ENCODE measurements at places on chromosomes 5 and 9.
A peak's percentile ranks its signal among the peaks of the same experiment; 100 is the strongest.

DNA sequence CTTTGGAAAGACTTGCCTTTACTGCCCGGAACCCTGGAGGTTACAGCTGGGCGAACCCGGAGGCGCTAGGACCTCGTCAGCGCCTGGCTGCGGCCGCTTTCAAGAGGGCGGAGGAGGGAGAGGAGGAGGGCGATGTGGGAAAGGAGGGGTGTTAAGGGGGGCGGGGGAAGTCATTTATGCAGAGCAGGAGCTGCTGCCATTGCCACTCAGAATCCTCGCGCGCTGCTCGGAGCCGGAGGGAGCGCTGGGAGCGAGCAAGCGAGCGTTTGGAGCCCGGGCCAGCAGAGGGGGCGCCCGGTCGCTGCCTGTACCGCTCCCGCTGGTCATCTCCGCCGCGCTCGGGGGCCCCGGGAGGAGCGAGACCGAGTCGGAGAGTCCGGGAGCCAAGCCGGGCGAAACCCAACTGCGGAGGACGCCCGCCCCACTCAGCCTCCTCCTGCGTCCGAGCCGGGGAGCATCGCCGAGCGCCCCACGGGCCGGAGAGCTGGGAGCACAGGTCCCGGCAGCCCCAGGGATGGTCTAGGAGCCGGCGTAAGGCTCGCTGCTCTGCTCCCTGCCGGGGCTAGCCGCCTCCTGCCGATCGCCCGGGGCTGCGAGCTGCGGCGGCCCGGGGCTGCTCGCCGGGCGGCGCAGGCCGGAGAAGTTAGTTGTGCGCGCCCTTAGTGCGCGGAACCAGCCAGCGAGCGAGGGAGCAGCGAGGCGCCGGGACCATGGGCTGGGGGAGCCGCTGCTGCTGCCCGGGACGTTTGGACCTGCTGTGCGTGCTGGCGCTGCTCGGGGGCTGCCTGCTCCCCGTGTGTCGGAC is at the start of gene PCSK5:
Gene PCSK5 (plus strand): TSS at position 202 of the 805 bp plus-strand sequence. CDS start 509 bp downstream, at position 711.
- peak; percentile 83 for DNase-seq

DNA sequence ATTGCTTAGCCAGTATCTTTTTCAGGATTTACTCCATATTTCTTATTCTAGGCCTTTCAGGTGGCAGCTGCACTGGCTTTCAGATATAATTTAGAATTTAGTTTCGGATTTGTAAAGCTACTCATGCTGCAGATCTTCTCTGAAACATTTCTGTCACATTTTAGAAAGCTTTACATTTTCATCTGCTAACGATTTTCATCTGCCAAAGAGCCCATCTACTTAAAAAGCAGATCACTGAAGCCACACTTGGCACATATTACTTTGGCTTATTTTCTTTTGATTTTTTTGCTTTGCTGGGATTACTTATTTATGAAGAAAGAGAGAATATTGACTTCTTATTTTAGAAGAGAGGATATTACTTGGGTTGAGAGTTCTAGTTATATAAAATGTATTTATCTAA is 98.2 kb downstream of the GHR start:
- no peak for DNase-seq

DNA sequence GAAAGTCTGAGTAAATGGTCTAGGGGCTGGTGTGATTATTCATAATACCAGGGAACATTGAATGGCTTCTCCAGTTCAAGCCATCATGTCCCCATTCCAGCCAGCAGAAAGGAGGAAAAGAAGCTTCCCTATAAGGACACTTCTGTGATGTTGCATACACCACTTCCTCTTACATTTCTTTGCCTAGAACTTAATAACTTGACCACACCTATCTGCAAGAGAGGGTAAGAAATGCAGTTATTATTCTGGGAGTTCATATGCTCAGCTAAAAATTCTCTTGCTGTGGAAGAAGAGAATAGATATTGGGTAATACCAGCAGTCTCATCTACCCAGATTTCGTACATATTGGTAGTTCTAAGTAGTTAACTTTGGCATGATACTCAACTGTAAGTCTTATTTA is 166.1 kb downstream of the SLC28A3 start:
- DNase-seq = no peak

DNA sequence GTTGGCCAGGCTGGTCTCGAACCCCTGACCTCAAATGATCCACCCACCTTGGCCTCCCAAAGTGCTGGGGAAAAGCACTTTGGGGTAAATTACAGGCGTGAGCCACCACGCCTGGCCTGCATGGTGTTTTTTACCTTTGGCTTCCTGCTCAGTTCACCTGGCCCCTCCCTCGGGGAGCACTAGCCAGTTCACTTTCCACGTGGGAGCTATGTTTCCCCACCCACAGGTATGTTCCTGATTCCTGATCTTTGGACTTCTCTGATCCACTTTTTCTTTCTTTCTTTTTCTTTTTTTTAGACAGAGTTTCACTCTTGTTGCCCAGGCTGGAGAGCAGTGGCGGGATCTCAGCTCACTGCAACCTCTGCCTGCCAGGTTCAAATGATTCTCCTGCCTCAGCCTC is 15.8 kb downstream of the DAB2IP start:
- DNase-seq = no peak

- no peak for DNase-seq
Measured at GRCh38 chr5:180170810-180171567, 38.0 kb downstream of the RASGEF1C start.

- DNase-seq = no peak
Measured at GRCh38 chr5:121885630-121886029, 33.9 kb downstream of the FTMT start.

- no peak for DNase-seq
Measured at GRCh38 chr5:176644294-176644693, 3.0 kb upstream of the TSPAN17 start.

- no peak for DNase-seq
Measured at GRCh38 chr5:36861871-36862270, 14.7 kb upstream of the NIPBL start.

DNA sequence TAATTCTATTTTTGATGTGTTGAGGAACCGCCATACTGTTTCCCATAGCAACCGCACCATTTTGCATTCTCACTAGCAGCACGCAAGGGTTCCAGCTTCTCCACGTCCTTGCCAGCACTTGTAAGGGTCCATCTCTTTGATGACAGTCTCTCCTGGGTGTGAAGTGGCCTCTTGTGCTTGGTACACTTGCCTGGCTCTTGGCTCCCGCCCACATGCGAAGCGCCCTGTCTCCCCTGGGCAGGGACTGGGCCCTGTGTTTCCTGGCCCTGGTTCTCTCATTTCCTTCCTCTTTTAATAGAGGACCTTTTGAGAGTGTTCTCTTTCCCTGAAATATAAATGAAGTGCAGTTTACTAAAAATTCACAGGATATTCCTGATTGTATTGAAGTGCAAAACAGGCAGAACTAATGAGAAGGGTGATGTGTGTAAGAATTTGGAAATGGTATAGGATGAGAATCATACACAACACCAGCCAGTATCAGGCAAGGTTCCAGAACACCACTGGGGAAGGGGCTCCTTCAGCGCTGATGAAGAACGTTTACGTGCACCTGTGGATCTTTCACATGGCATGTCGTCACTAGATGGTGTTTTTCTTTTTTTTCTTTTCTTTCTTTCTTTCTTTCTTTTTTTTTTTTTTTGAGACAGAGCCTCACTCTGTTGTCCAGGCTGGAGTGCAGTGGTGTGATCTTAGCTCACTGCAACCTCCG is 73.0 kb downstream of the EHMT1 start:
- DNase-seq = no peak

DNA sequence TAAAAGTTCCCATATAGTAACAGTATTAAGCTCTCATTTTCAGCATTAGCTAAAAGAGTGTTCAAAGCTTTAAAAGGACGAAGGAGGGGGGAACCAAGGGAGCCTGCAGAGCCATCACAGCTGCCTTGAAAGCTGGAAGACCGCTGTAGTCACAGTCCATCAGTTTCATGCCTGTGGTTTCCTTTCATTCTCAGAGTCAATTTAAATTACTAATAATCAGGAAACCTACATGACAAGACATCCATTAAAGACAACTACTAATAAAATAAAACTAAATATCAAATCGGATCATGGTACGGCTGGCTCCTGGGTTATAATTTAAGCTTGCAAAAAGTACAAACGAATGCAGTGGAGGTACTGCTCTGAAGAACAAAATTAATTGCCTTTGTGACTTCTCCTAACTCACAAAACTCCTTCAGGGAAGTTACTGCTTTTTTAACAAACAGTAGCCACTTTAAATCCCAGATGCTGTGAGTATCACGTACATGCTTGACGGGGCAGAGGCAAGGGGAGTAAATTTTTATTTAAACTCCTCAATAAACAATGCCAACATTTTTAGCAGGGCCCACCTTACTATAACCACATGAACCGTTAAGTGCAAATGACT is 213.5 kb downstream of the DENND1A start:
- DNase-seq = no peak

DNA sequence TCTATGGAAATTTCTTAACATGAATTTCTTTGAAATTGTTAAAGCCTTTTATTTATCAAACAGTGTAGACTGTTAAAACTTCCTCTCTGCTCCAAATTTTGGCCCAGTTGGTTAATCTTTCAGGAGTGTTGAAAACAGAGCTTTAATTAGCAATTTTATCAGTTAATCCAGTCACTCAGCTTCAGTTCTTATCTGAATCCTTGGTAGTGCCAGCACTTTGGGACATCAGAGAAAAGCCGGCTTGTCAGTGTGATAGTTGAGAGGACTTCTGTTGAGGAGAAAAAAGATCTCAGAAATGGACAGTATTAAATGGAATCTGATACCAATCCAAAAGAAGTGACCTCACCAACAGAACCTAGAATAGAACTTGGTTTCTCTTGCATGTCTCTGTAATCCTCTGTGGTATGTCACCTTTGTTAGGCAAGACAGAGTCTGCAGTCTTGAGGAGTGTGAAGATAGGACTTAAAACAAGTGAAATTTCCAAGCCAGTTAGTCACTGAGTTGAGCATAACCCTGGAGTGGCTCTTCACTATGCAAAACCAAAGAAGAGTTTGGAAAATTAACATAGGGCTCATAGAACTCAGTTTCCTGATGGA is 251.8 kb downstream of the NNT start:
- DNase-seq = no peak

- peak; percentile 66 for DNase-seq
Measured at GRCh38 chr9:76810377-76810957, 46.2 kb downstream of the PCA3 start.

- no peak for DNase-seq
Measured at GRCh38 chr5:68443091-68443490, 227.5 kb downstream of the PIK3R1 start.

DNA sequence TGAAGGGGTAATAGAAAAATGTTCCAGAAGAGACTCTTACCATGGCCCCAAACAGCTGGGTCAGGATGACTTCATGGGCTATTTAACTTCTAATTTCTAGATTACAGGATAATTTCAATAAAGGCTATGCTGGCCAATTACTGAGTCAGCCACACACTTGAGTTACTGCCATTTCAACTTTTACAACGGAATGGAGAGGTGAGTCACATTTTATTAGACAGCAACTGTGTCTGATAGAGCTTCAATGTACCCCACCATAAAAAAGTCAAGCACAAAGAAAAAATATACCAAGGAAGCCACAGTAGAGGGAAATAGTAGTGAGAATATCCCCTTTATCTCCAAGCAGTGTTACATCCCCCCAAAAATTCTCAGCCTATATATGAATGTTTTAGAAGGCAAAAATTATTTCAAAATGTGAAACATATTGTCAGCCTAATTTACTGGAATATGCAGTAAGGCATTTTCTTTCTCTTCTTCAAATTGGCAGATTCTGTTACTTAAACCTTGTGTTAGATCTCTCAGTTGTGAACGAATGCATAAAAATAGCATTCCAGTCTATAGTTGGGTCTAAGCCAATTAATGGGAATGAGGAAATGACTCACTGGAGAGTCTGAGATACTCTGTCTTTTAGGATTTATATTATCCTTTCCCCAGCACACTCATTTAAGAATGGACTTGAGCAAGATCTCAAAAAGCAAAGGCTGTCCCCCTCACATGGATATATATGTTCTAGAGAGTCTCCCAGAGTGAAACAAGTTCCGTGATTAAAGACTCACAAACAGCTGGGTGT is 47.1 kb upstream of the RAI14 start:
- no peak for DNase-seq

- DNase-seq = no peak
Measured at GRCh38 chr9:97366889-97367288, 45.0 kb upstream of the TDRD7 start.

GRCh38 chr5:91998774-91999173 is 615.7 kb upstream of the ARRDC3 start:
- DNase-seq = no peak

- DNase-seq = no peak
Measured at GRCh38 chr5:52449516-52449915, 338.2 kb upstream of the ITGA1 start.

- peak; percentile 40 for DNase-seq
Measured at GRCh38 chr5:177370488-177371119, 12.9 kb downstream of the RGS14 start.

GRCh38 chr9:134551644-134552348 is 89.8 kb upstream of the COL5A1 start:
- DNase-seq = no peak

DNA sequence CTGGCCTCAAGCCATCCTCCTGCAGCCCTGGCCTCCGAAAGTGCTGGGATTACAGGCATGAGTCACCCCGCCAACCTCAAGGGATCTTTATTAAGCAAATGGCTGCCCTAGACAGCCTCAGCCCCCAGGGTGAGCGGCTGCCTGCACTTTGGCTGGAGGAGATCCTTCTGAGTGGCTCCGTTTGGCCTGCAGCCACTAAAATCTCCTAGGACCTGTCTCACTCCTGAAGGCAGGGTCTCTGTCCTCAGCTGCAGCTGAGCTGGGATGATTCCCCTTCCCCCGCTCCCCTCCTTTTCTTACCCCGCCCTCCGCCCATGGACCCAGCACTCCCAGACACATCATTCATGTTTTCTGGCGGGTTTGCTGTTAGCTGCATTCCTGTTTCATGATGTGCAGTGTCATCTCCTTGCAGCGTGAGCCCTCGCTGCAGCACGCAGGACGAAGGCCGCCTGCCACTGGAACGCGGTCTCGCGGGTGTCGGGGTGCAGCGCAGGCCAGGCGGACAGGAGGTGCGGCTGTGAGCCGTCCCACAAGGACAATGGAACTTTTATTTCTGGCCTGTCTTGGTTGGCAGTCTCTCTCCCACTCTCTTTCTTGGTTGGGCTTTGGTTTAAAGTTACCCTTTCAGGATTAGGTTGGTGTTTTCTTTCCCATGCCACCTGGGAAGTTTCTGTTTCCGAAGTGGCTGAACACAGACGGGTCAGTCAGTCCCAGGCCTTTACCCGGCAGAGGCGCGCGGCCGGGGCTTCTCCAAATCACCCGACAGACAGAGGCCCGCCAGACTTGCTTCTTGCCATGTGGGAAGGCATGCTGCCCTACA is 137.1 kb downstream of the FOXD1 start:
- no peak for DNase-seq

DNA sequence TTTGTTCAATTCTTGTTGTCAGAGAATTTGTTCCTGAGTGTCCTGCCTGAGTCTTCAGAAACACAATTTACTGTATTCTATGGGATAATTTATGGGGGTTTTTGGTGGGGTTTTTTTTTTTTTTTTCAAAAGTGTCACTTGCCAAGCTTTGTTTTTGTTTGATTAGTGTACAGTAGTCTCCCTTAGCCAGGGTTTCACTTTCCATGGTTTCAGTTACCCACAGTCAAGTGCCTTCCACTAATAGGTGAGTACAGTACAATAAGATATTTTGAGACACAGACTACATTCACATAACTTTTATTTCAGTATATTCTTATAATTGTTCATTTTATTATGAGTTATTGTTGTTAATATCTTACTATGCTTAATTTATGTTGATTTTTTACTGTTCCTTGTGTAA is 25.0 kb upstream of the AUH start:
- DNase-seq = no peak

- DNase-seq = no peak
Measured at GRCh38 chr9:85717220-85717619, 24.5 kb downstream of the AGTPBP1 start.

Measured in COR-L47 (cell line).